Thymus (tissue), 14 donors: ENCODE measurements at places on chromosomes 6 and 20.

DNA sequence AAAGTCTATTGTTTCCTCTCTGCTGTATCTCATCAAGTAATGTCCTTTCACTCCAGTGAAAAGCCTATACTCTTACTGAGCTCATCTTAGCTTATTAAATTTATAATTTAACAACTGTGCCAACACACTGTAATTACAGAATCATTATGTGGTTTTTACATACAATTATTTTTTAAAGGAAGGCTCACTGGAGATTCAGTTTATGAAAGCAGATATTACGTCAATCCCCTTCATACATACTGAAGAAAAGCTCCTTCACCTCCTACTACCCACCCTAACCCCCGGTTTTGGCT lies 28.1 kb downstream of the ARHGAP18 start:
- DNase-seq = no peak

GRCh38 chr20:19099596-19100545 lies 112.6 kb upstream of the SLC24A3 start:
- DNase-seq = no peak

DNA sequence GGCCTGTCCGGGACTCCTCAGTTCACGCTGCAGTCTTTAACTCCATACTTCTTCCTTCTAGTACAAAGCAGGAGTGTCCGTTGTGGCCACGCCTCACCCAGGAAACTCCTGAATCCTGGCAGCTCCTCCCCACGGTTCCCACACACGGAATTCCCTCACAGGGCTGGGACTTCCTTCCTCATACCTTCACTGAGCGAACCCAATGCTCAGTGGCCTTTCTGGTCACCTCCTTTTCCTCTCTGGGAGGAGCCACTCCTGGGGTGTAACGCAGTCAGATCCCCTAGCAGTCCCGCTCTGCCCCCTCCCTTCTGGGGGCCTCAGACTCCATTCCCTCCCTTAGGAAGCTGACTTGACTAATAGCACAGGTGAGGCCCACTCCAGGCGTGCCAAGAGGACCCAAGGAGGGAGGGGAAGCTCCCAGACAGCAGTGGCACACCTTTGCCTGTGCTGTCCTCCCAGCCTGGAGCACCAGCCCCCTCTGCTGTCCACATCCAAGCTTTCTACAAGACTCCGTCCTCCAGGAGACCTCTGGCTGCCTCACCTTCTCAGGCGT lies at the start of gene SLC52A3:
SLC52A3 (minus strand) TSS at position 75 of the 553 bp plus-strand sequence. CDS start 2,726 bp downstream, outside the sequence.
- DNase-seq = no peak

DNA sequence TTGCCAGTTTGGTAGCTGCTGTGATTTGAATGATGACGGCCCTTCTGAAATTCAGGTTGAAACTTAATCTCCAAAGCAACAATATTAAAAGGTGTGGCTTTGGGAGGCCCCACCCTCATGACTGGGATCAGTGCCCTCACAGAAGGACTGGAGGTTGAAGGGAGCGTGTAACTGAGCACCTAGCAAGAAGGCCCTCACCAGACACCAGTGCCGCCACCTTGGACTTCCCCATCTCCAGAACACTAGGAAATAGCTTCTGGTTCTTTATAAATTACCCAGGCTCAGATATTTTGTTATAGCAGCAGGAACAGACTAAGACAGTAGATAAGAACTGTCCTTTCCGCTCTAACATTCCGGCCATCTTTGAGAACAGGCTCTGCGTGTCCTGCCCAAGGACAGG lies 243.1 kb downstream of the DLL1 start:
- DNase-seq = no peak

DNA sequence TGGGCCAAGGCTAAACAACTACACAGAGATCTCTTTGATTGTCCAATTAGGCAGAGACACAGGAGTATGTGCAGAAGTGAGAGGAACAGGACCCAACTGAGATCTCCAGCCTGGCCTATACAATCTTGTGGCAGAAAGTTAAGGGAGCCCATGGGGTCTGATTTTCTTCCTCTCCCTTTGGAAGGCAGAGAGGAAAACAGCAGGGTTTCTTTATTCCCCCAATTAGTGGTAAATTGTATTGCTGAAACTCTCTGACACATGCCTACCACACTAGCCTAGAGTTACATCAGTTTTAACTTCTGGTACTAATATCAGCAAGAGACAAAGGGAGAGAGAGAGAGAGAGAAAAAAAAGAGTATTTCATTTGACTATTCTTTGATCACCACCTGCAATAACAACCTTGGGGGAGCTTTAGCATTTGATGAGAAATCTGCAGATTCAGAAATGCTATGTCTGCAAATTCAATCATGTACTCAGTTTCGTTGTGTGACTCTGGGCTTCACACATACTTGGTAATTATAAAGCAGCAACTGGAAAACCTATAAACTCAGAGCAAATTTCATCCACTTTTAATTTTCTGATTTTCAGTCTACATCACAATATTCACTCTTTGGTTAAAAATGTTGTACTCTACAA lies 260.3 kb upstream of the SPTLC3 start:
- no peak for DNase-seq
